Naive thymus-derived CD4-positive, alpha-beta T cell (primary cell): ENCODE measurements at places on chromosomes 4 and X. TPM values are rescaled to one million over a fixed set of nuclear protein-coding genes. Genes with fewer than 3 reads are reported as not detected.

DNA sequence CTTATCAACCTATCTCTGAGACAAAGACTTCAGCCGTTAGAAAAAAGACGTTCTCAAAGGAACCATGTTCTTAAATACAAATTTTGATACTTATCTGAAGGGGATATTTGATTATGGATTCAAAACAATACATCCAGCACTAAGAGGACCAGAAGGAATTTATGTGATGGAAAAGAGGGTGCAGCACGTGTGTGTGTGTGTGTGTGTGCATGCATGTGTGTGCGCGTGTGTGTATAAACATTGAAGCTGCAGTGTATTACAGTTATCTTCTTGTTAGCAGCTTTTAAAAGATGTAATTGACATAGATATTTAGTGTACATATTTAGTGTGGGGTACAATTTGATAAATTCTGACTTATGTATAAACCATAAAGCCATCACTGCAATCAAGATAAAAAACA is 44.9 kb downstream of the ANK2 start:
- DNase-seq, result no peak

- DNase-seq, result no peak
These were observed 10.1 kb downstream of the DHRSX start for GRCh38 chrX:2490634-2491033.

DNA sequence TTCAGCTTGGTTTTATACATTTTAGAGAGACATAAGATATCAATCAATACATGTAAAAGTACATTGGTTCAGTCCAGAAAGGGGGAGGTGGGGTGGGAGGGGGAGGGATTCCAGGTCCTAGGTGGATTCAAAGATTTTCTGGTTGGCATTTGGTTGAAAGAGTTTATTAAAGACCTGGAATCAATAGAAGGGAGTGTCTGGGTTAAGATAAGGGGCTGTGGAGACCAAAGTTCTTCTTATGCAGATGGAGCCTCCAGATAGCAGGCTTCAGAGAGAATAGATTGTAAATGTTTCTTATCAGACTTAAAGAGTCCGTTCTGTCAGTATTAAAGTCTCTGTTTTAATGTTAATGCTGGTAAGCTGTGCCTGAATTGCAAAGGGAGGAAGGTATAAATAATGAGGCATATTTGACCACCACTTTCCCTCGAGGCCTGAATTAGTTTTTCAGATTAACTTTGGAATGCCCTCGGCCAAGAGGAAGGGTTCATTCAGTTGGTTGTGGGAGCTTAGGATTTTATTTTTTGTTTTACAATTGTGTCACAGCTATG is 169.9 kb downstream of the AASDH start:
- no peak for DNase-seq

DNA sequence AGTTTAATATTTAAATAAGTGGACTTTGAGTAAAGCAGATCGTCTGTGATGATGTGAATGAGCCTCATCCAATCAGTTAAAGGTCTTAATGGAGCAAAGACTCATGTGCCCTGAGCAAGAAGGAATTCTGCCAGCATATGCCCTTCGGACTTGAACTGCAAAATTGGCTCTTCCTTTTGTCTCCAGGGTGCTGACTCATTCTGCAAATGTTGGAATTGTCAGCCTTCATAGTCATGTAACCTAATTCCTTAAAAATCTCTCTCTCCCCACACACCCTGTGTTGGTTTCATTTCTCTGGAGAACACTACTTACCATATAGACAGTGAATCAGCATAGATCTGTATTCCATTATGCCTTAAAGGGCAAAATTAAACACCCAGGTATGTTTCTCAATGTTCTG is 609.8 kb upstream of the GALNTL6 start:
- DNase-seq, result no peak

- peak; percentile 13 for DNase-seq
These were observed 80.2 kb downstream of the CRMP1 start for GRCh38 chr4:5812506-5813229.

DNA sequence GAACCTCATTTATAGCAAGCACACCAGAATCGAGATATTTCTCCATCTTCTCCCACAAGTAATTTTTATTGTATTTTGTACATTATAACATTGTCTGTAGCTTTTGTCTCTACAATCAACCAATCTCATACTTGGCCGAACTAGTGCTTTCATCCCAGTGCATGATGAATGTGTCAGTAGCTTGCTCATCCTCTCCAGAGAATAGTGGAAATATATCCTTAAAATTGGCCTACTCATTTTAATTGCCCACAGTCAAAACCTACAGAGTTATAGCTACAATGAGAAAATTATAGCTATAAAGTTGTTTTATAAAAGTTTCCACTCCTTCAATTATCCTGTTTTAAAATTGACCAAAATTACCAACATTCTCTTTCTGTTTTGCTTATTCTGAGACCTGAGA is 103.8 kb downstream of the MAPK10 start:
- DNase-seq, result no peak

DNA sequence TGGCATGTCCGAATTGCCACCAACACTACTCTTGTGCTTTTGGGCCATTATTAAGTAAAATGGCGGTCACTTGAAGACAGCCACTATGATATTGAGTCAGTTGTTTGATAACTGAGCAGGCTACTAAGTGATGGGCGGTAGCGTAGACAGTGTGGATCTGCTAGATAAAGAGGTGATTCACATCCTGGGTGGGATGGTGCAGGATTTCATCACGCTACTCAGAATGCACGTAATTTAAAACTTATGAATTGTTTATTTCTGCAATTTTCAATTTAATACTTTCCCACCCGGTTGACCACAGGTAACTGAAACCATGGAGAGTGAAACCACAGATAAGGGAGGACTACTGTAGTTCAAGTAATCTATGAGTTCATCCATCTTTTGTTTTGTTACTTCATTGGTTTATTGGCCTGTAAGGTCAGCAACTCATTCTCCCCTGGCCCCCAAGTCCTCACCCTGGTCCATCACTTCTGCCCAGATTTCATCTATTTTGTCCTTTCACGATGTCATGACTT is 2.9 kb downstream of the ARAF start:
- no peak for DNase-seq

- DNase-seq, result peak; percentile 8
These were observed 49.4 kb downstream of the RPS6KA3 start for GRCh38 chrX:20217271-20217670.

DNA sequence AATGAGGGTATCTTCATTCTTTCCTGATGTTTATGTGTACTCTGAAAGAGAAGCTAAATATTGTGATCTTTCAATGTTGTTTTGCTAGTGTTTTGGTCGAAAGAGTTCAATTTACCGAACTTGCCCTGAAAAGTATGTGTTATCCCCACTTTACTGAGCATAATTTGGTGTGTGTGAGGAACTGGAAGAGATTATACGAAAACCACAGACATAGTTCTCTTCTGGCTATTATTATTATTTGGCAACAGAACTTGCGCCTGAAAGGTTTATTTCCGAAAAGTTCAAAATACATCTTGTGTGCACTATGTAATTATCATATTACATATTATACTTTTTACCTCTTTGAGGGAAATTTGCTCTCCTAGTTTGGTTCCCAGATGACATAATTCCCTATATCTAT is 232.5 kb upstream of the INTU start:
- no peak for DNase-seq

DNA sequence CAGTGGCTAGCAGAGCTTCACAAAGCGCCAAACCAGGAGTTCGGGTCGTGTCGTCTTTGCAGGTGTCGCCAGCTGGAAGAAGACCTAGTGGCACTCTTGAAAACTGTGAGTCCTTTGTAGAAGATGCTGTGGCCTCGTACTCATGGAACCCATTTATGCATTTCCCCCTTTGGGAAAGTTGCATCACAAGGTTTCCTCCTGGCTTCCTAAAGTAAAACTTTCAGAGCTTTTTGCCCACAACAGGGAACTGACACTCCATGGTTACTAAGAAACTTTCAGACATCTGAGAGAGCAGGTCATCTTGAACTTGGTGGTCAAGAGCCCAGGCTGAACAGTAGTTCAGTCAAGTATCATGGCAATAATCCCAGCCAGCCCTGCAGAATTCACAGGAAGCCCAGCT is 15.9 kb upstream of the NOCT start:
- no peak for DNase-seq

- DNase-seq, result no peak
These were observed 45.5 kb downstream of the SRPX start for GRCh38 chrX:38175139-38175538.

GRCh38 chr4:74873545-74874301 is 59.2 kb upstream of the PARM1 start:
- DNase-seq, result no peak

UGT2A3 gene
- not detected for total RNA-seq

SSX4B gene
- total RNA-seq, result not detected

HSD17B13 gene
- total RNA-seq, result 0.89 TPM

PABPC5 gene
- not detected for total RNA-seq

XK gene
- not detected for total RNA-seq

IL2 gene
- total RNA-seq, result 3.2 and 3.3 TPM in 2 replicates

ADGRG4 gene
- total RNA-seq, result not detected

KCND1 gene
- total RNA-seq, result 3.3 TPM

MAP9 gene
- 2.5 and 3.2 TPM in 2 replicates for total RNA-seq

SH3RF1 gene
- total RNA-seq, result 0.08 and 0.53 TPM in 2 replicates
